ENCODE measurements at places on chromosomes 2 and 18.

- DNase-seq: no peak
Observed at GRCh38 chr2:157076526-157077161, 180.9 kb upstream of the GALNT5 start.

DNA sequence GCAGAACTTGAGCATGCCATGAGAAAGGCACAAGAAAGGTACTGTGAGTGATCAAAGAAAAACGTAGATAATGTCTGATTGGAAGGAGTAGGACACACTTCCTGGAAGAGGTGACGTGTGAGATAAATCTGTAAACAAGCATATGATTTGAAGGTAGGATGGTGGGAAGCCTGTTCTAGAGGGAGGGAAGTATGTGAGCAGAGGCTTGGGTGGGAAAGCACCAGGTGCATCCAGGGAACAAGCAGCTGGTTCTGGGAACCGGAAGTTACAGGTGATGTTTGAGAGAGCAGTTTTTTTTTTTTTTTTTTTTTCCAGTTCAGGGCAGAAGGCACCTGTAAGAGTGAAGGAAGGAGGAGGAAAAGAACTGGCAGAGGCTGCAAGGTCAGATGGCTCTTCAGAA is 116.6 kb upstream of the EFEMP1 start:
- DNase-seq: no peak

DNA sequence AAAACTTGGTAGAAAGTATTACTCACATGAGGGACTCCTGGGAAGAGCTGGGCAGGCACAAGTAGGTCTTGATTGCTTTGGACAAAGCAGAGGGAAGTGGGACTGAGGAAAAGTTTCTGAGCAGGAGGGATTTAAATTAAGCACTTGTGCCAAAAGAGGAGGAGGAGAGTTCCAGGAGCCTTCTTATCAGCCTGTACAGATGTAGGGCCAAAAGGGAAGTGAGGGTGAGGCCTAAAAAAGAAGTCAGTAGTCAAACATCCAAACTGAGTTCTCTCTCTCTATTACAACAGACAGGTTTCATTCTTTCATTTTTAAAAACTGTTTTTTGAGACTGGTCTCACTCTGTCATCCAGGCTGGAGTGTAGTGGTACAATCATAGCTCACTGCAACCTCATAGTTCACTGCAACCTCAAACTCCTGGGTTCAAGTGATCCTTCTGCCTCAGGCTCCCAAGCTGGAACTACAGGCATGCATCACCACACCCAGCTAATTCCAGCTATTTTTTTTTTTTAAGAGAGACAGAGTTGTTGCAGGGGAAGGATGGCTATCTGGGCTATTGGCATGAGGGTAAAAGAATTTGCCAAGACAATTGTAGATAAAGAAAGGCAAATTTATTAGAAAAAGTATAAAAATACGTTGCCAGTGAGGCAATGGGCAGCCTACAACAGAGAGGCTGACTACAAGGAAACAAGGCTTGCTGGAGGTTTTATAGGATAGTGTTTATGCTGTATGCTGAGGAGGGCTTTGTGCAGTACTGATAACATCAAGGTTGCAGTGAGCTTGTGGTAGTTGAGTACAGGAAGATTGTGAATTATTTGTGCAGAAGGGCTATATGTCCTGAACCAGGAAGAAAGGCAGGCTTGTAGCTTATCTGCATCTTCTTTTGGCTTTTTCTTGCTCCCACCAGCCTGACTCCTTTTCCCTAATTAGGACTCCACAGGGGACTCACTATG is 29.0 kb downstream of the CFAP210 start:
- DNase-seq: no peak

- DNase-seq: no peak
Observed at GRCh38 chr2:150572961-150573395, 85.5 kb upstream of the RND3 start.

DNA sequence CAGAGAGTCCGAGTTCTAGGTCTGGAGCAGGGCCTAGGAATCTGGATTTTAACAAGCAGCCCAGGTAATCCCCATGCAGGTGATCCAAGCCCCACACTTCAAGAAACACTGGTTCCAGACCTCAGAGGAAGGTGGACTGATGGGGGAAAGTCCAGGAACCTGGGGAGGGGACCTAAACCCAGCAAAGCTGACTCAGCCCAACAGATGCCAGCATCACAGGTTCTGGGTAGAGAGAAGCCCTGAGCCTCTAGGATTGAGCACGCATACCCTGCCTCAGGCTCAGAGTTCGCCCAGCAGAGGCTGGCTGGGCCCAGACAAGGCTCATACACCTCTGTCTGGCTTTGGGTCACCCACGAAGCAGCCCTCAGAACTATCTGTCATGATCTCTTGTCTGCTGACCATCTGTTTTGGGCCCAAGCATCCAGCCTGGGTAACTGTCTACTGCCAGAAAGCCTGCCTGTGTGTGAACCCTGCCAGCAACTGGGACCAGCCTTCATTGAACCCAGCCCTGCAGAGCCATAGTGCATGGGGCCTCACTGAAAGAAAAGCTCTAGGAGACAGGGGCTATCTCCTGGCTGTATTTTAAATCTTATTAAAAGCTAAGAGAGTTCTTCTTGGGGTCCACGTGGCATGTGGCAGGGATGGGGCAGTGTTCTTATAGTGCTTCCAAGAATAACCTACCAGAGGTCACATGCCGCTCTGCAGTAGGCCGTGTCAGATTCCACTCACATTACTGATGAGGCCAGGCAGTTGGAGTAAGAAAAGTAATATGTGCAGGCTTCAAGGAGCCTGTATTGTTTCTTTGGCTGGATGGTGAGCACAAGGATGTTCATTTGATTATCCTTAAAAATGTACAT is 7.4 kb downstream of the TMEM127 start:
- no peak for DNase-seq

- no peak for DNase-seq
Observed at GRCh38 chr18:41372046-41372665, 582.9 kb upstream of the PIK3C3 start.

GRCh38 chr18:37309861-37310260 is 255.7 kb downstream of the CELF4 start:
- DNase-seq: no peak

- DNase-seq: no peak
Observed at GRCh38 chr18:56900195-56901094, 246.4 kb upstream of the BOD1L2 start.

DNA sequence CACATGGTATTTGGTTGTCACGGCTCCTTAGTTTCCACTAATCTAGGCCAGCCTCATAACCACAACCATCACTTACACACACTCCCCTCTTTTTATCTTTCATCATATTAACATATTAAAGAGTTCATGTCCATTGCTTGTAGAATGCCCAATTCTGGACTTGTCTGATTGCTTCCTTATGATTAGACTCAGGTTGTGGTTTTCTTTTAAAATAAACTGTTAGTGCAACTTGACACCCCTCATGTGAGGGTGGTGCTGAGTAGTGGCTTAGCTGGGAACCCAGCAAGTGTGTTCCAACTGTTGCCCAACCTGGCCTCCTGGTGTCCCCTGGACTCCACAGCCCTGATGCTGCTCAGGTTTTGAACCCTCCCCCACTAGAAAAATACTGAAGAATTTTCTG is 20.1 kb upstream of the CD207 start:
- no peak for DNase-seq

- no peak for DNase-seq
Observed at GRCh38 chr2:42795841-42796301, 3.5 kb upstream of the HAAO start.

- no peak for DNase-seq
Observed at GRCh38 chr18:6650127-6650507, 79.4 kb upstream of the ARHGAP28 start.

DNA sequence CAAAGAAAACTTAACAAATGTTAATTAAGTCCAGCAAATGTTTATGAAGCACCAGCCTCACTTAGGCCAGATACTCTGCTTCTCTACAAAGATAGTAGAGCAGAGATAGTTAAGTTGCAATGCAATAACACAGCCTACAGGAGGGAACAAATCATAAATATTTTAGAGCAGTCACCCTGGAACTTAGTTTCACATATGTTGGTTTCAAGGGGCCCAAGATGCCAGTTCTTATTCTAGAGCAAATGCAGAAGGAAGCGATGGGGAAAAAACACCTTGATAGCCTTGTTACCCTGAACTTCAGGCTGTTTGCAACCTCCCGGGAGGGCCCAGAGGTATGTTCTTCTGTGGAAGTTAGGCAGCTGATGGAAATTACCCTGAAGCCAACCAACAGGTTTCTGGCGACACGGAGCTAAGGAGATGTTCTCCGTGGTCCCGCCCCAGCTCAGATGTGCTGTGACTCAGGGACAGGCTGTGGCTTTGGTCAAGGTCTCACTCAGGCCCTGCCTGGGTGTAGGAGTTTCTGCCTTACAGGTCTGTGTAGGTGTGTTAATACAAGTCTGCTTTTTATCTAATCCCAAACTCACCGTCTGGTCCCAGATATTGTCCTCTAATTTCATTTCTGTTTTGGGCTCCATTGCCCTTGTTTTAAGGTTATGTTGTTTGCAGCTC is 3.8 kb downstream of the CTIF start:
- DNase-seq: peak; percentile 43

GRCh38 chr2:150309311-150310080 is 178.0 kb downstream of the RND3 start:
- peak; percentile 82 for DNase-seq

DNA sequence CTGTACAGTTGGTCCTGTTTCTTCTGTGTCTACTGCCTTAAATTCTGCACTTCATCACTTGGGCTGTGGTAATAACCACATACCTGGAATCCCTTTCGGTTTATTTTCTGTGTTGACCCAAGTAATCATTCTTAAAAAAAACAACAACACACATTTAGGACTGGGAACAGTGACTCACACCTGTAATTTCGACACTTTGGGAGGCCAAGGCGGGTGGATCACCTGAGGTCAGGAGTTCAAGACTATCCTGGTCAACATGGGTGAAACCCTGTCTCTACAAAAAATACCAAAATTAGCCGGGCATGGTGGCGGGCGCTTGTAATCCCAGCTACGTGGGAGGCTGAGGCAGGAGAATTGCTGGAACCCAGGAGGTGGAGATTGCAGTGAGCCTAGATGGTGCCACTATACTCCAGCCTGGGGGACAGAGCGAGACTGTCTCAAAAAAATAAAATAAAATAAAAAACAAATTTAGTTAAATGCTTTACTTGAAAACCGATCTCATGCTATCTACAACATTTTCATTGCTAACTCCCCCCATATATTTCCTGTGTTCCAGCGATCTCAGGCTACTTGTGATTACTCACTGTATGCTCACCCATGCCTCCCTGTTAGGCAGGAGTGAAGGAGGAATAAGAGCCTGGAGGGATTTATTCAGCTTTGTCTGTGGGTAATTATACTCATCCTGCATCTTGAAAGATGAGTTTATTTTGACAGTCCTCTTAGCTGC is 18.2 kb downstream of the ACSL3 start:
- DNase-seq: peak; percentile 85

- no peak for DNase-seq
Observed at GRCh38 chr2:85864654-85865053, 24.1 kb downstream of the ST3GAL5 start.

- DNase-seq: peak; percentile 94
Observed at GRCh38 chr2:74482801-74483674, at the start of the genes CCDC142 and TTC31. CCDC142 (minus strand) TSS chr2:74482998; CDS start chr2:74482837, 161 bp downstream. TTC31 (plus strand) TSS chr2:74483081; CDS start chr2:74483096, 15 bp downstream.
